ENCODE measurements at places on chromosomes 5 and 9.

- no peak for DNase-seq
Measured at GRCh38 chr9:37563806-37564513, 12.2 kb downstream of the FBXO10 start.

- no peak for DNase-seq
Measured at GRCh38 chr9:2411459-2412215, 209.9 kb upstream of the VLDLR start.

GRCh38 chr5:153573326-153574033, 83.0 kb downstream of the GRIA1 start:
- no peak for DNase-seq

GRCh38 chr9:81874250-81874649, 54.0 kb upstream of the SPATA31D4 start:
- no peak for DNase-seq

- DNase-seq, result no peak
Measured at GRCh38 chr9:16308645-16309044, 561.8 kb downstream of the BNC2 start.

DNA sequence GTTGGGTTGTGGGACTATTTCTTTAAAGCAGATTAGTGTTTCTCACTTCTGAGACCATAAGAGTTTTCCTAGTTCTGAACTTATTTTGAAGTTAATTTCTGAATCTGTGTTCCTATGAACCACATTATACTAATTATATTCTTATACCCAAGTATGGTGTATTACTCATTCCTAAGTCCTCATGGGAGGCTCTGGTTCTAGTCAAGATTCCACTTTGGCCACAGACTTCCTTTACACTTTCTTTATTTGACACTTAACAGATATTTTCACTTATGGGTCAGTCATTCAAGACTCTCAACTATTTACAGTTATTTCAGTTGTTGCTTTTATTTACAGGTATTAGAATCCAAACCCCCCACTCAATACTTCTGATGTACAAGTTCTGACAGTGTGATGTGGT, 937.2 kb upstream of the TYRP1 start:
- no peak for DNase-seq

DNA sequence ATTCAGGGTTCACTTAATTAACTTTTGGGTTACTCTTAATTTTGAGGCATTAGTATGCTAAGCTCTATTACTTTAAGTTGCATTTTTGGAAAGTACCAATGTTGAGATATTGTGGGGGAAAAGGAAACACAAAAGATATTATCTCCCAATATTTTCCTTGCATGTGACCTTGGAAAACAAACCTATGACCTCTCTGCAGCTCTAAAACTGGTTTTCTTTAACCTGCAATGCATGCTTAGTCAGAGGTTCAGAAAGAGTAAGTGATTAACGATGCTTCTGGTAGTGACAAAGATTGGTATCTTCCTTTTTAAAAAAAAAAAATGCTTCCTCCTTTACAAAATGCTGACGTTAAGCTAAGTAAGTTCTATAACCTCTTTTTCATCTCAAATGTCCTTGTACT, 44.9 kb upstream of the CDH18 start:
- DNase-seq, result no peak

- no peak for DNase-seq
Measured at GRCh38 chr5:180598316-180598701, 7.0 kb upstream of the SCGB3A1 start.

- no peak for DNase-seq
Measured at GRCh38 chr5:140084541-140084940, 29.4 kb upstream of the PURA start.

- peak; percentile 37 for DNase-seq
Measured at GRCh38 chr9:128034821-128035652, 32.1 kb downstream of the NAIF1 start.

- DNase-seq, result no peak
Measured at GRCh38 chr5:93886098-93886806, 144.9 kb upstream of the POU5F2 start.
